Stimulated activated CD4-positive, alpha-beta T cell treated with anti-CD3 and anti-CD28 coated beads, Interleukin-2, amount 100 ng/mL, for 4 hours (primary cell): ENCODE measurements at places on chromosomes 3 and 15.

DNA sequence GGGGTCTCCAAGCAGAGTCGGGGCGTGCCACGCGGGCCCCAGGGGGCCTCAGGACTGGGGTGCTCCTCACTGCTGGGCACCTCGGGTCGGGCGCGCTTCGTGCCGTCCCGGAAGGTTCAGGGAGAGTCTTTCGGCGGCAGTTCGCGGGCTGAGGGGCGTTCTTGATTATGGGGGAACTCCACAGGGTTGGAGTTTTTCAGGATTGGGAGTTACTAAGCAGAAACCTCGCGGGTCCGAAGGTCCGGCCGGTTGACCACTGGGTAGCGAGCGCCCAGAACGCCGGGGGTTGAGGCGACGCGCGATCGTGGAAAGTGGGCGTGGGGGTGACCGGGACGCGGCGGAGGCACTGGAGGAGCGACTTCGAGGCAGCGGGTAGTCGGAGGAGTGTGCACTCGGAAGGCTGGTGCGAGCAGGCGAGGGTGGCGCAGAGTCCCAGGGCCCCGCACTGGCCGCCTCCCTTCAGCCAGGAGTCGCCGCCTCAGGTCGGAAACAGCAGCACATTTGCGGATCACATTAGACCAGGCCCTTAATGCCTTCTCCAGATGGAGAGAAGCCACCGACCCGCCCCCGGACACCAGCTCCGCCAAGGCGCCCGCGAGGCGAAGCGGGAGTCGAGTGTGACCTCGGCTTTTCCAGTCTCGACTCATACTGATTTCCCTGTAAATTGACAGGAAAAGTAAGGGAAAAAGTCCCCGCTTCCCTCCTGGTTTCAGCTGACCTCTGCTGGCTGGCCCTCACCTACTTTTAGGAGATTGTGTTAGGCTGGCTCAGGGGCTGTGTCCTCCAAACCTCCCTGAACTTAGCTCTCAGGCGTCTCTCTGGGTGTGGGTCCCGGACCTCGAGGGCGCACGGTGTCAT, 685 bp downstream of the ADAMTSL3 start:
- no peak for DNase-seq

DNA sequence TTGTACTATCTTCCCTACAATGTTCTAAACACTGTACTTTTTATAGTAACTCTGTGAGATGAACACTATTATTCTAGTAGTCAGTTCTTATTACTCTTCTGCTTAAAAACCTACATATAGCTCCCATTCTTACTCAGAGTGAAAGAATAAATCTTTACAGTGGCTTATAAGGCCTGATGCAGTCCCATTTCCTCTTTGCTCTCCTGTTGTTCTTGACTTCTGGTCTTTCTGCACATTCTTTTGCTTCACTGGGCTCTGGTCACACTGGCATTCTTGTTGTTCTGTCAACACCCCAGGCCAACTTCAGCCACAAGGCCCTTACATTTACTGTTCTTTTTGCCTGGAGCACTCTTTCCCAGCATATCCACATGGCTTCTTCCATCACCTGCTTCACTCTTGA, 58.2 kb upstream of the TP63 start:
- no peak for DNase-seq

GRCh38 chr3:71951361-71951760, 166.4 kb upstream of the PROK2 start:
- no peak for DNase-seq

GRCh38 chr3:44120721-44121582, 120.7 kb upstream of the TOPAZ1 start:
- DNase-seq, result no peak
